AG08395 (cell line): ENCODE measurements at places on chromosomes 12 and 14.

DNA sequence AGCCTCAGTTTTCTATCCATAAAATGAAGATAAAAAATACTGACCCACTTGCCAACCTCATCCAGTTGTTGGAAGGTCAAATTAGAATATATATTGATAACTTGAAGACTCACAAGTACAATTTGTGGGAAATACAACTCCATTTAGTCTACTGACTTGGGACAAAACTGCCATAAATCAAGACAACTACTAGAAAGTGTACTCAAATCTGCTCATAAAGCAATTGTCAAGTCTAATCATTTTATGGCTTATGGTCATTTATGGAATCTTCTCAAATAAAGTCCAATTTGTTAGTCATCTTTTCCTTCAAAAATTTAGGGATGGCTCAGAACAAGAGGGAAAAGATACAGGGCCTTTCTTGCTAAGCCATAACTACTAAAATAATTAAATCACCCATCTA, 7.0 kb downstream of the BTG1 start:
- DNase-seq = no peak

- no peak for DNase-seq
Observed at GRCh38 chr12:64883264-64884163, 59.1 kb downstream of the TBC1D30 start.

DNA sequence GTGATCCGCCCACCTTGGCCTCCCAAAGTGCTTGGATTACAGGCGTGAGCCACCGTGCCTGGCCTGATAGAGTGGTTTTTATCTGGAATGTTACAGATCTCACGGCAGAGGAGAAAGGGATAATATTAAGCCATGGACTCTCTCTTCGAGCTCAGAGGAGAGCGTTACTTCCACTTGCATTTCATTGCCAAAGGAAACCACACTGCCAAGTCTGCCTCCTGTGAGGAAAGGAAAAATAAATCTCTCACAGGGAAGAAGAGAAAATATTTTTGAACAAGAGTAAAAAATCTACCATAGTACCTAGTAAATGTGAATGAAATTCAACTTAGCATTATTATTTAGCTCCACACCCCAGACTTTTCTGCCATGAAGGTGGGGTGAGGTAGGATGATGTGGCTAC, 319.2 kb upstream of the PRICKLE1 start:
- no peak for DNase-seq

DNA sequence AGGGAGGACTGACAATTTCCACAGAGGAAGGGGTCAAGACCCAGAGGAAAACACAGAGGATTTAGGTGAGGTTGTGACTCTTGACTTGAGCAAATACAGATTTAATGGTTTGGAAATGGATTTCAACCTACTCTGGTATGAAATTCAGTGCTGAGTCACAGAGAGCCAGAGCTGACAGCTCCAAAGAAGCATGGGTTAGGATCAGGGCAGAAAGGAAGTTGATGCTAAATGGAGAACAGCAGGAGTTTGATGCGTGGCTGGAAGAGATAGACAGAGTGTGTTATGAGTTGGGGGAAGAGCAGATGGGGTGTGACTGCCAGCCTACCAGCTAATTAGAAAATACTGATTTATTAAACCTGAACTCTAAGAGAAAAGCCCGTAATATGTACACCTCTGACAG, 272.6 kb downstream of the FOXG1 start:
- peak; percentile 4 for DNase-seq

DNA sequence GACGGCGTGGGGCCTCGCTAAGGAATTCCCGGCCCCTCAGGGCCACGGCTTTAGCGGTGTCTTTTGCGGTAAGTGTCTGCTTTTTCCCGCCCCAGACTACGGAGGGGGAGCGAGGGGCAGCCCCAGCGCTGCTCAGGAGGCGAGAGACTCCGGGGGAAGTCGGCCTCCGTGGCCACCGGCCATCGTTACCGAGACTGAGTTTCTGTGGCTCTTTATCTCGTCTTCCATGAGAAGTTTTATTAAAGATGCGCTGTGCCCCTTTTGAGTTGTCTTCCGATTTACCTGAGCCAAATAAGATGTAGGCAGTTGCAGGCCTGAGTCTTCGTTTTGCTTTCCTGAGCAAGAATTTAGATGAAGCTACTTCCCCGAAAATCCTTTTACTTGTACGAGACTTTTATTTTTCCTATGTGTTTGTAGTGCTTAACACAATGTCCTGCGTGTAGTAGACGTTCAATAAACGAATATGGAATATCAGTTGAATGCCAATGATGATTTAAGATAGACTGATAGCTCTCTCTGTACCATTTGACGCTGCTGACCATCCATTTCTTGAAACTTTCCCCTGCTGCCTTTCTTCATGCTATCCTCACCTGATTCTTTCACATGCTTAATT, 462 bp downstream of the SRP54 start:
- DNase-seq = peak; percentile 33

- DNase-seq = no peak
Observed at GRCh38 chr12:56804169-56804568, 41.0 kb downstream of the HSD17B6 start.

DNA sequence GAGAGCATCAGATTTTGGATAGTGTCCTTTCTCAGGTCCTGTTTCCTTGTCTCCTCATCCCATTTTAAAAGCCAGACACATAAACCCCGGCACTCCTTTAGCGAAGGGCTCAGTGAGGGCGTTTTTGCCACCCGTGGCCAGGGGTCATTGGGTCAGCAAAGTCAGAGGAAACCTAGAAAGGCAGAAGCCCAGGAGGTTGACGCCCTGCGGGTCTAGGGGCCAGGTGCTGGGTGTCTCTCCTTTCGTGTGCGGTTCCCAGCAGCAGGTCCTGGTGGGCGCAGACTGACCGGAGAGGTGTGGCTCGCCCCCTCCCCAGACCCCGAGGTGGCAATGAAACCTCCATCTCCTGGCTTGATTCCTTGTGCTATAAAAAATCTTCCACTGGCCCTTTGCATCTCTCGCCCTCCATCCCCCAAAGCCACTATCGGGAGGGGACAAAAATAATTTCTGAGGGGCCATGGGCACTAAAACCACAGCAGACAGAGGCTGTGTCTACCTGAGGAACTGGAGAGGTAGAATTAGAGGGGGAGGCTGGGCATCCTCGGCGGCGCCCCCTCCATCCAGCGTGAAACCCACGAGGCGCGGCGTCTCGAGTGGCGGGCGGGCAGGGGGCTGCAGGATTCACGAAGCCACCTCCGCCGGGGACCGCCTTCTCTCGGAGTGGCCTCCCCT, 858 bp upstream of the FRMD6 start:
- DNase-seq = no peak

DNA sequence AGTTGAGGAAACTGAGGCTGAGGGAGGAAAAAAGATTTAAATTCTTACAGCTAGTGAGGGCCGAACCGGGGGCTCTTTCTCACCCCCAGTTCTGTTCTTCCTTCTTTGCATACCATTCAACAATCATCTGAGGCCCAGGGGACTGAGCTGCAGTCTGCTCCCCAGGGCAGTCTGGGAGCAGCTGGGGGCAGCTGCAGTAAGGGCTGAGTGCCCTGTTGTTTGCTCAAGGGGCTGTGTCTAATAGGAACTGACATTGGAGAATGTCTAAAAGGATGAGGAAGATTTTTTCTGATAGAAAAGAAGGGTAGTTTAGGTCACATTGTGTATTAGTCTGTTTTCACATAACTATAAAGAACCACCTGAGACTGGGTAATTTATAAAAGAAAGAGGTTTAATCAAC, 42.2 kb downstream of the SLC17A8 start:
- no peak for DNase-seq

- DNase-seq = no peak
Observed at GRCh38 chr12:52662918-52663229, 10.9 kb upstream of the KRT2 start.

GRCh38 chr12:14260011-14260993, 105.2 kb upstream of the ATF7IP start:
- DNase-seq = peak; percentile 87

DNA sequence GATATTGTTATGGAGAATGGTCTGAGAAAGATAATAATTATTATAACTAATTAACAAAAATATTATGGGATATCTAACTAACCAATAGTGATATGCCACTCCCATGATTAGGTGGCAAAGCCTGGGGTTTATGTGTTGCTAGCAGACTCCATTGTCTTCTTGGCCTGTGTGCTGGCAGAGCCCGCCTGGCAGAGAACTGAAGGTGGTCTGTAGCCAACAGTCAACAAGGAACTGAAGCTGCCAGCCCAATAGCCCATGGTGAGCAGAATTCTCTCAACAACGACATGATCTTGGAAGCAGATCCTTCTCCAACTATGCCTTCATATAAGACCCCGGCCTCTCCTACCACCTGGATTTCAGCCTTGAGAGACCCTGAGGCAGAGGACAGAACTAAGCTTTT, 258.8 kb downstream of the SLC15A4 start:
- no peak for DNase-seq

- peak; percentile 15 for DNase-seq
Observed at GRCh38 chr12:130031571-130032189, 127.9 kb upstream of the TMEM132D start.

DNA sequence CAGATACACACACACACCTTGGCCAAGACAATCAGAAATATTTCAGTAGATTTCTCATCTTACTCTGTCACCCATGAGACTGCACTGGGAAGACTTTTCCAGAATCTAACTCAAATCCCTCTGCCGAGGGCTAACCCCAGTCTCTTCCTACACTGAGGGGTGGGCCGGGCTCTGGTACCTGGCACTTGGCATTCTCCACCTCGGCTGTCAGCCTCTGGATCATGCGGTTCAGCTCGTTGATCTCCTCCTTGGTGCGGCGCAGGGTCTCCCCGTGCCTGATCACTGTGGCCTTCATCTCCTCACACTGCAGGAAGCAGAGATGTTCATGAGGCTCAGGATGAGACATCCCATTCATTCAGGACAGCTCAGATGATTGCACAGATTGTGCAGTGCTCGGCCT, 4.9 kb downstream of the KRT83 start:
- no peak for DNase-seq

DNA sequence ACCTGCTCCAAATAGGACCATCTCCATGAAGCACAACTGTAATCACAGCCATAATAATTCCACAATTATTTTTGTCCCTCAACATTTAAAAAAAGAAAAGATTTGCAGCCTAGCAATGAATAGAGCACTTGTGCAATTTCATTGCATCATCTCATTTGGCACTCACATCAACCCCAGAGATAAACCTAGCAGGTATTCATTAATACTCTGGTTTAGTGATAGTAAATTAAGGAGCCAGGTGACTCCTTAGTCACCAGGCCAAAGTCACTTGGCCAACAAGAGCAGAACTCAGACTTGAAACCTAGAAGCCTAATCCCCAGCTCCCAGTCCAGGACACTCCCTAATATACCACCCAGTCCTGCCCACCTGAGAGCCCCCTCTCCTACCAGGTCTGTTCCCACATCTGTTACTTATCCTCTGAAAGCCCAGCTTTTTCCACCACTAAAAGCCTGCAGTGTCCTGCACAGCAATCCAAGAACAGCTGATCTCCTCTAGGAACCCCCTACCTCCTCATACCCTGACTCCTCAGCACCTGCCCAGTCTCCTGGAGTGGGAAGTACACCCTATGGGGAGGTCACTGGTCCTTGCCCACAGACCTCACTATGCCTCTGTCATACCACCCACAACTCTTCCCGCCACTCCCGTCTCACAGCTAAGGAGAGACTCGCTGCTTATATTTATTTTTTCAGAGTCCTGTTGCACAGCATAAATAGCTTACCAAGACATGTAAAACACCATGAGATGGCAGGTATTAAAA, 22.1 kb downstream of the OR10P1 start:
- no peak for DNase-seq

DNA sequence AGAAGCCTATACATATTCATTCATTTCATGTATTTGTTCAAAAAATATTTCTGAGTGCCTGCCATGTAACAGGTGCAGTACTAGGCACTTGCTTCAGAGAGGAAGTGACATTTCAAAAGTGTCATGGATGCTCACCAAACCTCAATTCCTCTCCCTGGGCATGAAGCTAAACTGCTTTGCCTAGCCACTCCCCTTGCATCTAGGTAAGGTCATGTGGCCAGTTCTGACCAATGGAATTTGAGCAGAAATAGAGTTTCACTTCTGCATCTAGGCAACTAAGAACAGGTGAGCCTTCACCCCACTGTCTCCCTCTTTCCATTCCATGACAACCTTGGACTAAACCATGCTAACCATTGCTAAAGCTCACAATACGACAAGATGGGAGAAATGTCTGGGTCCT, 27.6 kb downstream of the TC2N start:
- no peak for DNase-seq
